MG63 (cell line): ENCODE measurements at places on chromosomes 7 and 10.

GRCh38 chr10:101291331-101292193, 62.3 kb upstream of the LBX1 start:
- peak; percentile 56 for DNase-seq

GRCh38 chr7:137625197-137625596, 221.6 kb downstream of the DGKI start:
- DNase-seq: no peak

GRCh38 chr10:43284341-43284910, 17.6 kb upstream of the RASGEF1A start:
- DNase-seq: no peak

DNA sequence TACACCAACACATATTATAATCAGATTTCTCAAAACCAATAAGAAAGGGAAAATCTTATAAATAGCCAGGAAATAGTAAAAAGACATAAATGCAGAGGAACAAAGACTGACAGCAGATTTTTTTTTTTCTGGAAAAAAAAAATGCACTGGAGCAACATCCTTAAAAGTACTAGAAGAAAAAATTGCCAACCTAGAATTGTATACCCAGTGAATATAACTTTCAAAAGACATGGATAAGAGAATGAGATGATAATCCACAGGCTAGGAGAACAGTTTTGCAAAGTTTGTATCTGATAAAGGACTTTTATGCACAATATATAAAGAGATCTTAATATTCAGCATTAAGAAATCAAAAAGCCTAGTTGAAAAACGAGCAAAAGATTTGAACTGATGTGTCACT, 554.0 kb downstream of the AUTS2 start:
- no peak for DNase-seq

DNA sequence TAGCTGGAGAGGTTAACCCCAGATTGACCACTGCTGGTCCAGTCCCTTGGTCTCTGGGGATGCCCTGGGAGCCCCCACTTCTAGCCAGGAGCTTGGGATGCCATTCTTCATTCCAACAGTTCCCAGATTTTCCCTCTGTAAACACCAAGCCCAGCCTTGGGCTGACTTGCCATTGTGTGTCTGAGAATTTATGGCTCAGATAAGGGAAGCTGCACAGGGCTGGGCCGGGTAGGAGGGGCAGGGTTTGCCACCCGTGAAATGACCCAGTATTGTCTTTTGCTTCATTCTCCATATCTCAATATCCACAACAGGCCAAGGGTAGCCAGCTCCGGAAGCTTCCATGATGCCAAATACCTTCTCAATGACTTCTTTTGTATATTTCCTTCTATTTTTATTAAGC, 32.1 kb downstream of the AFAP1L2 start:
- no peak for DNase-seq

- DNase-seq: no peak
These were observed 33.9 kb upstream of the GSAP start for GRCh38 chr7:77450054-77450453.

DNA sequence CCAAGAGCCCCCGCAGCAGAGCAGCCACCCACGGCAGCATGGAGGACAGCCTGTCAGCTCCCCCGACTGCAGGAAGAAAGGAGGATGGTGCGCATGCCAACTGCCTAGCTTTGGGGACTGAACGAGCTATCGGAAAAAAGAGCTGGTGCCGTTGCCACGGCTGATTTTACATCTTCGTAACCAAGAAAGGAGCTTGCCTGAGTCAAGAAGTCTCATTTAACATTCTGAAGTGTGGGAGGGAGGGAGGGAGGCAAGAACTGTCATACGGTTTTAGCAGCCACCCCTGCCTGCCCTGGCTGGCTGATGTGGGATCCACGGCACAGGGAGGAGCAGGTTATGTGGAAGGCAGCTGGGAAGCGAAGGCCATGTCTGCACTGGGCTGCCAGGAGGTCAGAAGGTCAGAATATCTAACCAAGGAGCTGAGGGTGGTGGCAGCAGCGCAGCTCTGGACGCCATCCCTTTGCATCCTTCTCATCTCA, 74.7 kb upstream of the CAMK2B start:
- DNase-seq: no peak
